Stimulated activated CD8-positive, alpha-beta memory T cell treated with anti-CD3 and anti-CD28 coated beads, Interleukin-4, amount 100 ng/mL, for 1 hour (primary cell): ENCODE measurements at places on chromosomes 7 and 10.

DNA sequence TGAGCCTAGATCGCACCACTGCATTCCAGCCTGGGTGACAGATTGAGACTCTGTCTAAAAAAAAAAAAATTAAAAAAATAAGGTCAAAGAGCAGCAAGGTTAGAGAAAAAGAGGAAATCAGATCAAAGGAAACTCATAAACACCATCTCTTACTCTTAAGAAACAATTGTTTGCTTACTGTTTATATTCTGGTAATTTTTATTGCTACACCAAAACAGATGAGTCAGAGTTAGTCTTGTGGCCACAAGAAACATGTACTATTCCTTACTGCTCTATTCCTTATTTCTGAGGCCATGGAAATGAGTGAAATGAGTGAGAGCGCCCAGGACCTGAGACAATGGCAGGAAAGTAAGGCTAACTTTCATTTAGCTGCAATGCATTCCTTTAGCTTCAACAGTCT is 387.3 kb downstream of the HPSE2 start:
- no peak for DNase-seq

DNA sequence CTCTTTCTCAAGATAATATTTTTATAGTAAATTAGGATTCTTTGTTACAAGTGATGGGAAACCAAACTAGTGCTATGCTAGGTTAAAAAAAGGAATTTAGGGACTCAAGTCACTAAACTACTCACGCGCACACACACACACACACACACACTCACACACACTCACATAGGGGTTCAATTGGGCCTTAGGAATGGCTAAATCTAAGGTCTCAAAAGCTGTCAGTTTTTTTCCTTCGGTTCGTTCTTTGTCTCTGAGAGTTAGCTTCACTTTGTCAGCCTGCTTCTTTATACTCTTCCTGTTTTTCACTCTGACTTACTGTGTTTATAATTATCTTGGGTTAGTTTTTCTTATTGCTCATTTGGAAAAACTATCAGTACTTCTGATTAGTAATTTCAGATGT is 138.9 kb downstream of the ADK start:
- DNase-seq: no peak

- DNase-seq: no peak
Observed at GRCh38 chr7:102829075-102829474, 80.3 kb downstream of the FAM185A start.

DNA sequence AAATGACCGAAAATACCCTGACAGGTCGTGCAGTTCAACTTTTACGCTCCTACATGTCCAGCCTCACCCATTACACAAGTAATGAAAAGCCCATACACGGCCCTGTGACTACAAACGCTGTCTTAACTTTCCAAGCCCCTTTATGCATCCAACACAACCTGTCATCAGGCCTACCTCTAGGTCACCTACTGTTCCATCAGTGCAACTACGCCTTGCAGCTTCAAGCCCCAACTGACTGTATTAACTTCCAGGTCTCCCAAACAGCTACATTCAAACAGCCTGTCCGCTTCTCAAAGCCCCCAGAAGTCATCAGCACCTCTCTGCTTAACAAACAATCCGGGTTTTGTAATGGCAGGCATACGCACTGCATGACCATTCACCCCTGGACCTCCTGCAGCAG is 19.2 kb downstream of the ZNF107 start:
- no peak for DNase-seq

- DNase-seq: no peak
Observed at GRCh38 chr7:102973096-102973802, 60.4 kb downstream of the LRRC17 start.

GRCh38 chr7:132379292-132379691 is 197.0 kb downstream of the PLXNA4 start:
- no peak for DNase-seq

DNA sequence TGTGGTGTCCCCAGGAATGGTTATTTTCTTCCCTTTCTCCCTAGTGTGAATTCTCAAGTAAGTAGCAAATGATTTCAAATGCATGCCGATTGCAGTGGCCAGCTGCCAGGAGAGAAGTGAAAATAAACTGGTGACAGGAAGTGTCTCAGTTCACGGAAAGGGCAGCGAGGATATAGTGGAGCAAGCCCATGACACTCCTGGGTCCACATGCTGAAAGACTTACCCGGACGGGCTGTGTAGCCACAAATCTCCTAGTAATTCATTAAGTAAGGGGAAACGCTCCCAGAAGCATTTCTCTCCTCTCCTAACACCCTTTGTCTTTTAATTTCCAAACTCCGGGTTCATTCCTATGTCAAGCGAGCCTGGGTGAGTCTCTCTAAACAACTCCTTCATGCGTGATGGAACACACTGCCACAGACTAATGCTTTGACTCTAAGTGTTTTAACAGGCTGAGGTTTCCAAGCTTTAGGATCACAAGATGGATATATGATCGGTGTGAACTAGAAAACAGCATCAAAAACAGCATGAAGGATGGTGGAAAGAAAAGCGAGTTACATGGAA is 125.6 kb downstream of the CYP26A1 start:
- no peak for DNase-seq

DNA sequence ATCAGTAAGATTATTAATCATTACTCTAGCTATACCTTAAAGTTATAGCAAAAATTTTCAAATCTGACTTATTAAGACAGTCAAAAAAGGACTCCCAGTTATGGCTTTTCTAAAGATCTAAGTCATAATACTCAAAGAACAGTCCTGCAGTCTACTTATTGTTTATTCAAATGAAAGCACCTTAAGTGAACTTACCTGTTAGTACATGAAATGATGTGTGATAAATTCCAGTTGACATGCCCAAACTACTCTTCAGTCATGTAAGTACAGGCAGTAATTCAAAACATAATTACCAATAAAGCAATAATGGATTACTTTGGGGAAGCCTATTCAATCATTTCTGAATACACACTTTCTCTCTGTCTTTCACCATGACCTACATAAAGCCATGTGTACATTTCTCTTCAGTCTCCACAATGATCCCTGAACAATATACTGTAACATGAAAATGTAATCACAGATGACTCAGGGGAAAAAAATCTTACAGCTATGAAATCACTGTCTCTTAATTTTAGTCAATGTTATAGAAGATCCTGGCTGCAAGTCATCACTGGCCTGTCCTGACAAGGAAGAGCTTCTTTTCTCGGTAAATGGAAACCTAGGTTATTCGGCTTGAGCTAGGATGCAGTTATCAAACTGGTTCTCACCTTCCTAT is 420.7 kb upstream of the LRRTM3 start:
- no peak for DNase-seq

- no peak for DNase-seq
Observed at GRCh38 chr10:121658611-121659010, 60.4 kb upstream of the FGFR2 start.

- DNase-seq: peak; percentile 71
Observed at GRCh38 chr7:1432411-1433082, 26.7 kb downstream of the MICALL2 start.

DNA sequence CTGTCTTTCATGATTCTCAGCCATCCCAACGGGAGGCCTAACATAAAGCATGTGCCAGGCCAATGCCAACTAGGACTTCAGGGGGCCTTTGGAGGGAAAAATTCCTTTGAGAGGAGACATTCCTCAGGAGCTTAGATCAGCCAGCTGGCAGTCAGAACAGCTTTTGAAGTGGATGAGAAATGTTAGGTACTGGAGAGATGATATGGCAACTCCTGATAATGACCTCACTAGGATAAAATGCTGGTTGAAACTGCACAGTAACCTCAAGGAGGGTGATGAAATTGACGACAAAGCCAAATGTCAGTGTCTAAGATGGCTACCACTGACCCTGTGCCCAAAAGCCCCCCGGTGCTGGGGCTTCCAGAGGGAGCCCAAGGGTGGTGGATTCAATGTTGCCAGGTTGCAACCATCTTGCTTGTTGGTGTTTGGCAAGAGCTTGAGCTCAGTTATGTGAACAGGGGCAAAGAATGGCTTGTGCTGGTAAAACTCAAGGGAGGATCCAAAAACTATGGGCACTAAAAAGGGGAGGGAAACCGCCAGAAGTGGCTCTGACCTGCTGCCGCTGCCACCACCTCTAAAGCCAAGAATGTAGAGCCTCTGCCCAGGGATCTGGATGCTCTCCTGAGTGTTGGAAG is 121.2 kb downstream of the UBE2H start:
- no peak for DNase-seq

DNA sequence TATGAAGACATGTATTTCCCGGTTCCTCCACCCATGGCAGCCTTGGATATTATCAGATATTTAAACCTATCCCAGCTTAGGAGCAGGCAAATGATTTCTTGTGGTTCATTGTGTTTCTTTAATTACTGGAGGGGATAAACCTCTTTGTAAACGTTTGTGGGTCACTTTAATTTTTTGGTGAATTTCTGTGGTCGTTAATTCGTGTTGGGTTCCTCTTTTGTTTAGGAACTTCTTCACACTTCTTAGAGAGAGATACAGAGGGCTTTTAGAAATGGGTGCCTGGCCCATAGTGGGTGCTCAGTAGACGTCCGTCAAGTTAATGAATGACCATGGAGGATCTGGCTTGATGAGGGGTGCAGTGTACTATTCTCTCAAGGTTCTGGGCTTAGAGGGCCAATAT is 27.2 kb upstream of the NUB1 start:
- no peak for DNase-seq

- DNase-seq: no peak
Observed at GRCh38 chr7:110454713-110455112, 636.2 kb upstream of the LRRN3 start.

- no peak for DNase-seq
Observed at GRCh38 chr10:110036640-110037039, 28.9 kb downstream of the ADD3 start.

DNA sequence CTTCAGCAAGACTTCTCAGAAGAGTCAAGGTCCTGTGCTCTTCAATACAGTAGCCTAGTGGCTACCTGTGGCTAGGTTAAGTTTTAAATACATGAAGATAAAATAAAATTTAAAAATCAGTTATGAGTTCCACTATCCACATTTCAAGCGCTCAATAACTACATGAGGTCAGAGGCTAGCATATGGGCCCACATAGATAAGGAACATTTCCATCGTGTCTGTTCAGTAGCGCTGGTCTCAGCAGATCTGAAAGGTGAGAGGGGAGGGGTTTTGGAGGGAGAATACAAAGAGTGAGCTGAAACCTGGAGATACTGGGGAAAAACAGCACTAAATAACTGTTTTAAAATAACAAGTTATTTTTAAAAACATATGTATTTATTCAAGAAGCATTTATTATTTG is 219.0 kb downstream of the TRIL start:
- no peak for DNase-seq

- no peak for DNase-seq
Observed at GRCh38 chr7:100588438-100588837, 2.3 kb downstream of the FBXO24 start.

DNA sequence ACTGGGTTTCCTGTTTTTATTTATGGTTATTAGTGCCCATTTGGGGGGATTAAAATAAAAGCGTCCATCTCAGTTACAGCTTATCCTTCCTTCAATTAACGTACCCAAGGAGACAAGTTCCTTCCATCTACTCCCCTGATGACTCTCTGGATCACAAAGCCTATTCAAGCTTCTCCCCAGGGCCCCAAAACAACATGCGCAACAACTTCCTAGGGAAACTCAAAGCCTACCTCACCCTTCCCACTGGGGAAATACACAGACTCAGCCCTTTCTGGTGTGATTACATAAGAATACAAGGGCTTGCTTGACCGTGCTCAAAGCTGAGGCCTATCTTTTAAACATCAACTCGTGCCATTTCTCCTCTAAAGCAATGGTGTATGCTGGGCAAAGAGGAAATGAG is 112.4 kb downstream of the CDK6 start:
- DNase-seq: no peak

DNA sequence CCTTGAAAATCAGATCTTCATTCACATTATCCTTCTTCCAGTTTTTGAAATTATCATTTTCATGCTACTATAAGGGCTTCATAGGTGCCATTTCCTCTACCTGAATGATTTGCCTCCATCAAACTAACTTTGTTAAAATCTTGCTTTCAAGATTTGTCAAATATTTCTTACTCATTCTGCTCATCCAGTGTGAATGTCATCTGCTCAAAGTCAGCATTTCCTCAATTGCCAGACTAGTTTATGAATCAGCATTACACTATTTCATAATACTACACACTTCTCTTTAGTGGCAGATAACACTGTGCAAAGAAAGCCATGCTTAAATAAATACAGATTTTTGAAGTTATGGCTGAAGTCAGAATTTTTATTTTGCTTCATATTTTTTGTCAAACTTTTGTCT is 21.3 kb upstream of the LIPF start:
- DNase-seq: no peak

DNA sequence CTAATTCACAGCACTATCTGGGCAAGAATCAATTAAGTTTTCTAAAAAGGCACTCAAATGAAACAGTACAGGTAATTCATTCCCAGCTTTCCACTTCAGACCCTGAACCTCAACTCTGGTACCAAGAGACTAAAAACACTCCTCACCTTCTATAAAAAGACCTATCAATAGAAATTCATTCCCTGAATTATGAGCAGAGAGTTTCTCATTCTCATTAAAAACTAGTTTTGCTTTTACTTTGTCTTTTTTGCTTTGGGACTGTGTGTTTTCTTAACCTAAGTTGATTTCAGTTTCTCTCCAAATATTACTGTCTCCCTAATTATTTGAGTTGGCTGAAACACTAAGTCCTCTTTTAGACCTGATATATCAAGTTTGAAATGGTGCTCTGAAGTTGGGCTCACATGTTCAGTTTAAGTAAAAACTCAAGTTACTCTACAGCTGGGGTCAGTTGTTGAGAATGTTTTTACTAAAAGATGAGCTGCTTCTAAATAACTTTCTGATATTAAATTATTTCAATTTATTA is 189.5 kb downstream of the JAZF1 start:
- no peak for DNase-seq

- DNase-seq: no peak
Observed at GRCh38 chr7:35576031-35576573, 118.8 kb downstream of the HERPUD2 start.

DNA sequence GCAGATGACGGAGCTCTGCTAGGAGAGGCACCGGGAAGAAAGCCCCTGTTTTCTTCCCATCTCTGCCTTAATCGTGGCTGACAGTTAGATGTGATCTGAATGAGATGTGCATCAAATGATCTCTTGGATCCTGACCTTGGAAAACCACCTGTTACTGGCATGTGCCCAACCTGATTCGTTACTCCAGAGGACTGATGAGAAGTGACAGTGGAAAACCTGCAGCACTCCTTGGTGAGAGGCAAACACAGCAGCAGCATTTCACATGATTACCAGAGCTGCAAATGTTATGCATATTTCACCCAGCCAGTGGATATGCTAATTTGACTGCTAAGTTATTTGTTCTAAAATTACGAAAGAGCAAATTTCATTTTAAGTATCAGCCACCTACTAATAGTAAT is 95.3 kb downstream of the PTPRN2 start:
- DNase-seq: no peak

- no peak for DNase-seq
Observed at GRCh38 chr10:43502931-43503330, 66.0 kb downstream of the ZNF487 start.

- no peak for DNase-seq
Observed at GRCh38 chr10:112490545-112490944, 43.5 kb downstream of the VTI1A start.

- no peak for DNase-seq
Observed at GRCh38 chr7:73901231-73901822, 40.4 kb downstream of the TMEM270 start.
